Prostate gland (tissue), 2 donors: ENCODE measurements at places on chromosomes 13 and 19. TPM values are rescaled to one million over a fixed set of nuclear protein-coding genes. Genes with fewer than 3 reads are reported as not detected.
A peak's percentile ranks its signal among the peaks of the same experiment; 100 is the strongest.

The ZNF222 gene
- 3.7 TPM for total RNA-seq

The ZNF726 gene
- 3.1 TPM for total RNA-seq

The WTIP gene
- 40.8 TPM for total RNA-seq

The ZNF136 gene
- total RNA-seq, result 11.9 TPM

The EDDM13 gene
- total RNA-seq, result not detected

The RGL3 gene
- 5.1 TPM for total RNA-seq

- H3K4me3 ChIP-seq, result no peak overlapping the region
- no peak for DNase-seq
- no peaks in the 10 kb centered on the region for H3K4me1 ChIP-seq
- no peaks in the 10 kb centered on the region for H3K36me3 ChIP-seq
Observed at GRCh38 chr13:36395280-36395679, 37.0 kb upstream of the CCNA1 start.

DNA sequence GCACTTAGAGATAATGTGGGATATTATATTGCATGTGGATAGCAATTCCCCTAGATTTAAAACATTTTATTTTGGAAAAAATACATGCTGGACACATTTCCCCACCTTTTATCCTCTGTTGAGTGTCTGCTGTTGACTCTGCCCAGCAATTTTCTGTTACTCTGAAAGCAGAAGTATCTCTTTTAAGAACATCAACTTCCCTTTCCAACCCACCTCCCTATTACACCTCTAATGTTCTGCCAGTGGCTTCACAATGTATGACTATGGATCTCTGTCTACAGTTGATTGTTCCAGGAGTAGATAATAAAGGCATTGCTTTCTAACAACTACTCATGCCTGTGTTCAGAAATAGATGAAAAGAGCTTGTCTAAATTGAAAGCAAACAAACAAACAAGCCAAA lies 754.8 kb upstream of the SLITRK6 start:
- H3K4me1 ChIP-seq, result no peaks in the 10 kb centered on the region
- H3K36me3 ChIP-seq, result no peaks in the 10 kb centered on the region
- DNase-seq, result no peak

- H3K4me3 ChIP-seq, result no peak overlapping the region
- H3K27me3 ChIP-seq, result no peaks in the 10 kb centered on the region
- no peak overlapping the region for H3K27ac ChIP-seq
- H3K4me1 ChIP-seq, result peaks cover 4% of the 10 kb centered on the region
- H3K36me3 ChIP-seq, result no peaks in the 10 kb centered on the region
- DNase-seq, result no peak
Observed at GRCh38 chr19:34355201-34355600, 9.8 kb upstream of the GPI start.

DNA sequence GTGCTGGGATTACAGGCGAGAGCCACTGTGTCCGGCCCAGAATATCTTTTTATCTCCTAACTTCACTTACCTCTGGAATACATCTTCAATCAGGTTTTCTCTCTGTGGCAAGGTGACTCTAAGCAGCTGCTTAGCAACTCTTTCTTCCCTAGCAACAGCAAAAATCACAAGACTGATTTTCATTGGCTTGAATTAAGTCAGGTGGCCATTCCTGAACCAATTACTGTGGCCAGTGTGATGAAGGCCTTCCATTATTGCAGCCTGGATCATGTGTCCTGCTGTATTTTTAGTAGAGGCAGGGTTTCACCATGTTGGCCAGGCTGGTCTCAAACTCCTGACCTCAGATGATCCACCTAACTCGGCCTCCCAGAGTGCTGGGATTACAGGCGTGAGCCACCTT lies 9.0 kb upstream of the LTBP4 start:
- H3K27ac ChIP-seq, result no peak overlapping the region
- no peak overlapping the region for H3K4me3 ChIP-seq
- no peaks in the 10 kb centered on the region for H3K27me3 ChIP-seq
- DNase-seq, result no peak
- no peaks in the 10 kb centered on the region for H3K4me1 ChIP-seq
- H3K36me3 ChIP-seq, result no peaks in the 10 kb centered on the region

GRCh38 chr19:3759482-3760254 lies 1.8 kb downstream of the APBA3 start:
- no peak overlapping the region for H3K27ac ChIP-seq
- H3K27me3 ChIP-seq, result no peaks in the 10 kb centered on the region

DNA sequence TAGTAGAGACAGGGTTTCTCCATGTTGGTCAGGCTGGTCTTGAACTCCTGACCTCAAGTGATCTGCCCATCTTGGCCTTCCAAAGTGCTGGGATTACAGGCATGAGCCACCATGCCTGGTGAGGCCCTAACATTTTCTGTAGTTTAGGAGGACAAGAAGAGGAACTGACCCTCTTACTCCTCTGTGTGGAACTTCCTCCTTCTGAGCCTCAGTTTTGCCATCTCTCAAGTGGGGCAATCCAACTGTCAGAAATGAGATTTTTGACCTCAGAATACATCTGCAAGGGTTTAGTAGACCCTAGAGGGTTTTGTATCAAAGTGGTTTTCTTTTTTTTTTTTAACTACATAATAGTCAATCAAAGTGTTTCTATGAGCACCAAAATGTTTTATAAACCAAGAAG lies 2.4 kb downstream of the DKKL1 start:
- H3K27ac ChIP-seq, result no peak overlapping the region
- no peaks in the 10 kb centered on the region for H3K4me1 ChIP-seq

GRCh38 chr13:113854238-113855011 lies 9.5 kb downstream of the GAS6 start:
- no peaks in the 10 kb centered on the region for H3K36me3 ChIP-seq
- H3K4me3 ChIP-seq, result no peak overlapping the region
- DNase-seq, result no peak
- peak overlapping the region; percentile 32 for H3K27ac ChIP-seq
- peaks cover 23% of the 10 kb centered on the region for H3K4me1 ChIP-seq

DNA sequence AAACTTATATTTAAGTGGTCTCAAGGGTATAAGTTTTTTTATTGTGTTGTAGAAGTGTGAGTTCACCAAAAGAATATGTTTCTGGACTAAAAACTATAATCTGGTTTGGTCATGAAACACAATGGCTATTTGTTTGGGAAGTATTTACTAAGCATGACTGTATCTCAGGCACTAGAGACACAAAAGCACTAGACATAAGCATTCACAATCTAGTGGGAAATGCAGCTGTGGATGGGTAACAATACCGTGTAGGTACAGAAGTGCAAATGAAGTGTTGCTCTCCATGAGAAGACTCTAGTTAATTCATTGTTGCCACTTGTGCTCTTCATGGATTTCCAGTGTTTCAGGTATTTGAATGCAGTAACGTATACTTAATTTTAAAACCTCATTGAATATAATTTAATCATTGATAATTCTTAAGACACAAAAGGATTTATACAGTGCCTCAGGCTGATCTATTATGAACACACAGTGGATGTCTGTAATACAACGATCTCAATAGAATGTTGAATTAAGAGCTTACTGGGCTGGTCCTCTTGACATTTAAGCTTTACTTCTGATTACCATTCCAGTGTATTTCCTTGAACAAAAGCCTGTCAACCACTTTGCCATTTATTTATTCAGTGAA lies 50.9 kb downstream of the TPT1 start:
- H3K36me3 ChIP-seq, result no peaks in the 10 kb centered on the region
- H3K4me3 ChIP-seq, result no peak overlapping the region
- no peaks in the 10 kb centered on the region for H3K4me1 ChIP-seq
- H3K27ac ChIP-seq, result no peak overlapping the region
- no peak for DNase-seq
